Activated naive CD8-positive, alpha-beta T cell treated with anti-CD3 and anti-CD28 coated beads for 36 hours (primary cell): ENCODE measurements at places on chromosomes 6 and 20. TPM values are rescaled to one million over a fixed set of nuclear protein-coding genes. Genes with fewer than 3 reads are reported as not detected.

DNA sequence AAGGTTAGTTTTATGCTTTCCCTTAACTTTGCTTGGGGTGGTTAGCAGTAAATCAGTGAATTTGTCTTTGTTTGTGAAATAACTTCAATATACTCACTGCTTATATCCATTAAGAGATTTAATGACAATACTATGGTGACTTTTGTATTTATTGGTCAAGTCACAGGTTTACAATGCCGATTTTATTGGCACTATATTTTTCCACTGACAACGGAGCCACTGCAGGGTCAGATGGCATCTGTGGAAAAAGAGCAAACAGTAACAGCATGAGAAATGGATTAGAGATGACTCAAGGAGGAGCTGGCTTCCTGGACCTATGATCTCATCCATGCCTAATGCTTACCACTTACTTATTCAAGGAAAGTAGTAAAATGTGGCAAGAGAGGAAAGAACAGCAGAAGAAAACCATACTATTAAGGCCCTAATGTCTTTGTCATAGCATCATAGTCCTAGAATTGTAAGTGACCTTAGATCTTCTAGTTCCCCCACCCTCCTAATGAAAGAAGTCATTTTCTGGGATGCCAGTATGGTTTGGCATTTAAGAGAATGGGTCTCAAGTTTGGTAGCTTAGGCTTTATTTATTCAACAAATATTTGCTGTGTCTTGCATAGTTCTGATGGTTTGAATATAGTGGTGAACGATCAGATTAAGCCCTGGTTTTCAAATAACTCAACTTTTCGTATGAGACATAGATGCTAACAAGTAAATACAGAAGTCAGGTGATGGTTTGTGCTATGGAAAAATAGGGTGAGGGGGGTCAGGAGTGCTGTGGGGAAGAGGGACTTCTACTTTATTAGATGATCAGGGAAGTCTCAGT is 18.5 kb downstream of the RNF144B start:
- peaks cover 18% of the 10 kb centered on the region for H3K36me3 ChIP-seq
- H3K27me3 ChIP-seq: no peaks in the 10 kb centered on the region
- no peak overlapping the region for H3K4me3 ChIP-seq
- no peak for DNase-seq
- no peak overlapping the region for H3K27ac ChIP-seq
- H3K4me1 ChIP-seq: peaks cover 25% of the 10 kb centered on the region

DNA sequence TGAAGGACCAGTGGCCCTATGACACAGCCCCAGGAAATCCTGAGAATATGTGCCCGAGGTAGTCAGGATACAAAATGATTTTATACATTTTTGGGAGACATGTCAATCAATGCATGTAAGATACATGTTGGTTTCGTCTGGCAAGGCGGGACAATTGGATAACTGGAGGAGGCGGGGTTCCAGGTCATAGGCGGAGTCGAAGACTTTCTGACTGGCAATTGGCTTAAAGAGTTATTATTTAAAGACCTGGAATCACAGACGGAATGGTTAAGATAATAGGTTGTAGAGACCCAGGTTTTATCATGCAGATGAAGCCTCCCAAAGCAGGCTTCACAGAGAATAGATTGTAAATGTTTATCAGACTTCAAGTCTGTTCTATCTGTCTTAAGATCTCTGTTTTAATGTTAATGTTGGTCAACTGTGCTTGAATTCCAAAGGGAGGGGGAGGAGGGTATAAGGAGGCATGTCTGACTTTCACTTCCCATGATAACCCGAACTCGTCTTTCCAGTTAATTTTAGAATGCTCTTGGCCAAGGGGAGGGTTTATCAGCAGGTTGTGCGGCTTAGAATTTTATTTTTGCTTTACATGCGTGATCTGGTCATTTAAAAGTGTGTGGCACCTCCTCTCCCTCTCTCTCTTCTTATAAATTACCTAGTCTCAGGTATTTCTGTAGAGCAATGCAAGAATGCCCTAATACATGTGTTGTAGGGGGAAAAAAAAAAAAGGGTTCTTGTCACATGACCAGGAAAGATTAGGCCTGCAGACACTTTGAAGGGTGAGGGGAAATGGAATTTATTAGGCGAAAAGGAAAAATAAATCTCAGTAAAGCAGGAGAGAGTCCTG is 230.7 kb downstream of the NFATC2 start:
- no peaks in the 10 kb centered on the region for H3K4me1 ChIP-seq
- H3K27me3 ChIP-seq: peaks cover 7% of the 10 kb centered on the region
- no peak overlapping the region for H3K27ac ChIP-seq
- no peak overlapping the region for H3K4me3 ChIP-seq

- no peaks in the 10 kb centered on the region for H3K36me3 ChIP-seq
- no peaks in the 10 kb centered on the region for H3K4me1 ChIP-seq
- no peak overlapping the region for H3K27ac ChIP-seq
- no peak overlapping the region for H3K4me3 ChIP-seq
- no peak for DNase-seq
- no peaks in the 10 kb centered on the region for H3K27me3 ChIP-seq
Measured at GRCh38 chr6:155765275-155766194, 309.9 kb upstream of the NOX3 start.

DNA sequence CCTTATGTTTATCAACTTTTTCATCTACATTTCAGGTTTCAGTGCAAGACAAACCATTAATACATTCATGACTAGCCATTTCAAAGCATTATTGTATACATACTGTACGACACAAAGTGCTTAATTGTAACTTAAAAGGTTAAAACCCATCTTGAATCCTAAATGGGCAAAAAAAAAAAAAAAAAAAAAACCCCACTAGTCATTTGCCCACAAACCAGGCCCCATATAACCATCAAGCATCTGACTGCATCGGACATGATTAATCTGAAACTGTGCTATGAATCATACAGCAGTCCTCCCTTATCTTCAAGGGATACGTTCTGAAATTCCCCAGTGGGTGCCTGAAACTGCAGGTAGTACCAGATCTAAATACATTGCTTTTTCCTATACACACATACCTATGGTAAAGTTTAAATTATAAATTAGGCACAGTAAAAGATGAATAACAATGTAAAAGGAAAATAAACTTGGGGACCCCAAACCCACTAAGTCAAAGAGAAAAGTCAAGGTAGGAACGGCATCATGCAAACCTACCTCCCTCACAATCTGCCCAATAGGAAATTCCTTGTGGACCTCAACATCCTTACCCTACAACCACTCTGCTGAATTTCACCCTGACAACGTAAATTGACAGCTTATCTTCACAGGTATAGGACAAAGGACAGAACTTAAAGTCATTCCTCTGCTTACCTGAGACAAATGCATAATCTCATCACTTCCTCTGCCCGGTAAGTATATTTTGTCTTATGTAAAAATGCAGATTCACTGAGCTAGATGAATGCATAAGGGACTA is 14.3 kb downstream of the B4GALT5 start:
- no peak overlapping the region for H3K4me3 ChIP-seq
- H3K4me1 ChIP-seq: peaks cover 64% of the 10 kb centered on the region
- H3K27ac ChIP-seq: peak overlapping the region; percentile 74

DNA sequence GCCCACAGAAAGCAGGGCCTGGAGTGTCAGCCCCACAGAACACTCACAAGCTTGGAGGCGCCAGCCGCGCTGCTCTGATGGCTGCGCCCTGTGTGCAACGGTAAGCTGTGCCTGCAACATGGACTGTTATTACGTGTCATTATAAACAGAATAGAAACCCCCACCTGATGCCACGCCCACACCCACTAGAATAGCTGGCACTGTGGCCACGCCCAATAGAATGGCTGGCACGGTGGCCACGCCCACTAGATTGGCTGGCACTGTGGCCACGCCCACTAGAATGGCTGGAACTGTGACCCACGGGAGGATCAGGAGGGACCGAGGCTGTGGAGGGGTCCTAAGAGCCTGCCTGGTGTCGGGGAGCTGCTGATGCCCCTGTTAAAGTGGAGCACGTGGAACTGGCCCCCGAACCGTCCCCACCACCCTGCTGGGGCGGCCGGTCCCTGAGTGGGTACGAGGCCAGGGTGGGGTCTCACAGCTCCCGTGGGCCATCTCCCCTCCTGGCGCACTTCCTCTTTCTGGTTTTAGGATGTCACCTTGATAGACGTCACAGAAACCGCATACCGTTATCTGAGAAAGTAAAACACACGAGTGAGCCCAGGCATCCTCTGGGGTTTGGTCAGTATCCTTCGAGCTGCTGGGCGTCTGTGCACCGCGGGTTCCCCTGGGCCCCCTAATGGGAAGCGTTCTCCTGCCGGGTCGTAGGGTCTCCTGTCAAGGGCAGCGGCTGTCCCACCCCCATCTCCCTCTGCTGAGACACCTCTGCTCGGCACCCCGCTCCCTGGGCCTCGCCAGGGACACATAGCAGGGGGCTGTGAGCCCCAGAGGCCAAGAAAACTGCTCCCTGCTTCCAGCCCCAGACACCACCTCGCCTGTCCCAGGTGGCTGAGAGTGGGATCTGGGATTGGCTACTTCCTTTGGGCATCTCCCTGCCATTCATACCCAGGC is 25.4 kb downstream of the SLC17A9 start:
- no peak overlapping the region for H3K27ac ChIP-seq
- peaks cover 72% of the 10 kb centered on the region for H3K27me3 ChIP-seq
- DNase-seq: peak; percentile 68
- H3K36me3 ChIP-seq: no peaks in the 10 kb centered on the region
- H3K4me3 ChIP-seq: no peak overlapping the region
- peaks cover 25% of the 10 kb centered on the region for H3K4me1 ChIP-seq

DNA sequence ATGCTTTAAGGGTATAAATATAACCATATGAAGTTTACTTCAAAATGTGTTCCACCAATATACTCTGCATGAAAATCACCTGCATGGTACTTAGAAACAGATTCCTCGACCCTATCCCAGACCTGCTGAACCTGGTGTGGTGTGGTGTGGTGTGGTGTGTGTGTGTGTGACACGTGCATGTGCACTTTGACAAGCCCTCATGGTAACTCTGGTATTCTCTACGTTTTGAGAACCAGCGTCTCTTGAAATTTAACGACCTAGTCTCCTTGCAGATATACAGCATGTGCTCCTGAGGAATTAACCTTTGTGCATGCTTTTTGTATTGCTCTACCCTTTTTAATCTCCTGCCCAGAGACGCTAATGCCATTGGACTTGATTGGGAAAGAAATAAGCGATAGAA is 29.5 kb downstream of the GGTLC1 start:
- DNase-seq: no peak
- H3K4me3 ChIP-seq: no peak overlapping the region
- peaks cover 4% of the 10 kb centered on the region for H3K36me3 ChIP-seq
- no peak overlapping the region for H3K27ac ChIP-seq
- peaks cover 8% of the 10 kb centered on the region for H3K27me3 ChIP-seq

- H3K27me3 ChIP-seq: peaks cover 3% of the 10 kb centered on the region
- DNase-seq: no peak
- H3K4me3 ChIP-seq: no peak overlapping the region
- H3K27ac ChIP-seq: no peak overlapping the region
- no peaks in the 10 kb centered on the region for H3K4me1 ChIP-seq
- H3K36me3 ChIP-seq: no peaks in the 10 kb centered on the region
Measured at GRCh38 chr6:107555449-107555848, 65.5 kb downstream of the SOBP start.

DNA sequence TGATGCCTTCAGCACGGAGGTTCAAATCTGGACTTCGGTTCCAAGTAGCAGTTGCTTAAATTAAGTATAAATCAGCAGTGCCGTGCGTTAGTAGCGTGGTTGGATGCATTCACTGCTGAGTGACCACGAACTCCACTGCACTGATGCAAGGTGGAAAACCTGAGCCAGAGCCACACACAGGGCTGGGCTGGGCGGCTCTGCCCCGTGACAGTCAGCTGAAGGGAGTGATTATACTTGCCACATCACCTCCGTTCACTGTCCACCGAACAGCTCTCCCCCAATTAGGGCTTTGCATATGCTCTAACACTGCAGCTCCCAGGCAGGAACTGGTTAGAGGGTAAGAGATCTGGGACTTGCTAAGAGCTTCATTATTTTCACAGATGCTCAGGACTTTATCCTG is 22.2 kb downstream of the PPP1R3G start:
- no peak overlapping the region for H3K27ac ChIP-seq
- H3K27me3 ChIP-seq: no peaks in the 10 kb centered on the region
- no peaks in the 10 kb centered on the region for H3K4me1 ChIP-seq
- no peak for DNase-seq

DNA sequence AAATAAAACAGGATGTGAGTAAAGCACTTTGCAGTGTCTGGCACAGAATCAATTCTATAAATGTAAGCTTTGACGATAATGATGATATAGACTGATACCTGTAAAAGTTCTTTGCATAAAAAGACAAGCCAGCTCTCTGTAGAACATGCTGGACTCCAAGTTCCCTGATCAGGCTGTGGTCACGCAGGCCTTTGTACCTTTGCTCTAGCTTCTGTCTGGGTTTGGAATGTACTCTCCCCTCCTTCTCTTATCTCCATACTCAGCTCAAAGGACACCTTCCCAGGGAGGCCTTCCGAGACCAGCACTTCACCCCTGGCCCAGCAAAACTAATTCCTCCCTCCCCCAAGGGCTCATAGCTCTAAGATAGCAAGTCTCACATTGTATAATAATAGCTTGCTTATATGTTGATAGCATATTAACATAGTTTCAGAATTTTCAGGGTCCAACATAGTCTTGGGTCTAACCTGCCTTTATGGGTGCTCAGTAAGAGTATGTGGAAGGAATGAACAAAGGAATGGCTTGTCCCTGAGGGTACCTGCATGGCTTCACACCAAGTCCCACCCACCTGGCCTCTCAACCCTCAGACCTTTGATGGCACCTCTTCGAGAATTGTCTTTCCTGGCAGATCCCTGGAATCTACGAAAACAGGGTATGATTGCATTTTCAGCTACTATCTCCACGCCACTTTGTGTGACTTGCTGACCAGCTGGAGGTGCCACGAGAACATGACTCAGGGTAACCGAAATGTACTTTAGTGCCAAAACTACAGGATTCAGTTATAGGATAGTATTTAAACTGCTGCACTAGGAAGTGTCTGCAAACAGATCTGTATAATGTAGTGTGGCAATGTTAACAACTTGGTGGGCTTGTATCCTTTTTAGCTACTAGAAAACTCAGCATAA is 41.7 kb upstream of the PIM1 start:
- no peak overlapping the region for H3K27ac ChIP-seq
- DNase-seq: no peak
- H3K27me3 ChIP-seq: peaks cover 8% of the 10 kb centered on the region
- no peaks in the 10 kb centered on the region for H3K36me3 ChIP-seq

GRCh38 chr6:122726649-122727048 is 52.9 kb upstream of the FABP7 start:
- H3K36me3 ChIP-seq: no peaks in the 10 kb centered on the region
- no peaks in the 10 kb centered on the region for H3K4me1 ChIP-seq
- H3K4me3 ChIP-seq: no peak overlapping the region
- DNase-seq: no peak

- no peaks in the 10 kb centered on the region for H3K27me3 ChIP-seq
- peaks cover 21% of the 10 kb centered on the region for H3K36me3 ChIP-seq
- H3K4me1 ChIP-seq: peaks cover 50% of the 10 kb centered on the region
- peak overlapping the region; percentile 79 for H3K27ac ChIP-seq
- DNase-seq: no peak
Measured at GRCh38 chr6:119314885-119315272, 34.7 kb downstream of the MAN1A1 start.

The NMBR gene
- not detected for total RNA-seq

The NPEPL1 gene
- total RNA-seq: 15.2 TPM

The OR2H1 gene
- total RNA-seq: not detected

The HLA-DQA2 gene
- 0.46 TPM for total RNA-seq
